ENCODE measurements at places on chromosomes 2 and 18. TPM values are rescaled to one million over a fixed set of nuclear protein-coding genes. Genes with fewer than 3 reads are reported as not detected.

- H3K36me3 ChIP-seq: no peaks in the 10 kb centered on the region
- DNase-seq: no peak
- H3K27me3 ChIP-seq: no peaks in the 10 kb centered on the region
- H3K4me3 ChIP-seq: no peak overlapping the region
Measured at GRCh38 chr2:166592750-166593149, 98.7 kb upstream of the SCN7A start.

Gene CREG2
- not detected for total RNA-seq

- H3K4me1 ChIP-seq: no peaks in the 10 kb centered on the region
- DNase-seq: no peak
- H3K27ac ChIP-seq: no peak overlapping the region
- H3K36me3 ChIP-seq: no peaks in the 10 kb centered on the region
Measured at GRCh38 chr2:196318517-196319377, 147.4 kb upstream of the STK17B start.

Gene AQP12B
- not detected for total RNA-seq

GRCh38 chr2:198702796-198703195, 754.9 kb downstream of the SATB2 start:
- no peak overlapping the region for H3K4me3 ChIP-seq
- no peaks in the 10 kb centered on the region for H3K4me1 ChIP-seq
- DNase-seq: no peak
- no peak overlapping the region for H3K27ac ChIP-seq
- no peaks in the 10 kb centered on the region for H3K36me3 ChIP-seq
- H3K27me3 ChIP-seq: no peaks in the 10 kb centered on the region

Gene SNRPD1
- total RNA-seq: 5.4 TPM

- no peak overlapping the region for H3K4me3 ChIP-seq
- H3K4me1 ChIP-seq: no peaks in the 10 kb centered on the region
- H3K27ac ChIP-seq: no peak overlapping the region
- no peak for DNase-seq
- H3K36me3 ChIP-seq: no peaks in the 10 kb centered on the region
- H3K27me3 ChIP-seq: no peaks in the 10 kb centered on the region
Measured at GRCh38 chr2:39902103-39902502, 123.0 kb upstream of the THUMPD2 start.

GRCh38 chr2:80531319-80531718, 226.8 kb upstream of the LRRTM1 start:
- no peaks in the 10 kb centered on the region for H3K36me3 ChIP-seq
- H3K27me3 ChIP-seq: no peaks in the 10 kb centered on the region
- no peak overlapping the region for H3K4me3 ChIP-seq
- no peaks in the 10 kb centered on the region for H3K4me1 ChIP-seq

Gene E2F6
- total RNA-seq: 10.9 TPM

DNA sequence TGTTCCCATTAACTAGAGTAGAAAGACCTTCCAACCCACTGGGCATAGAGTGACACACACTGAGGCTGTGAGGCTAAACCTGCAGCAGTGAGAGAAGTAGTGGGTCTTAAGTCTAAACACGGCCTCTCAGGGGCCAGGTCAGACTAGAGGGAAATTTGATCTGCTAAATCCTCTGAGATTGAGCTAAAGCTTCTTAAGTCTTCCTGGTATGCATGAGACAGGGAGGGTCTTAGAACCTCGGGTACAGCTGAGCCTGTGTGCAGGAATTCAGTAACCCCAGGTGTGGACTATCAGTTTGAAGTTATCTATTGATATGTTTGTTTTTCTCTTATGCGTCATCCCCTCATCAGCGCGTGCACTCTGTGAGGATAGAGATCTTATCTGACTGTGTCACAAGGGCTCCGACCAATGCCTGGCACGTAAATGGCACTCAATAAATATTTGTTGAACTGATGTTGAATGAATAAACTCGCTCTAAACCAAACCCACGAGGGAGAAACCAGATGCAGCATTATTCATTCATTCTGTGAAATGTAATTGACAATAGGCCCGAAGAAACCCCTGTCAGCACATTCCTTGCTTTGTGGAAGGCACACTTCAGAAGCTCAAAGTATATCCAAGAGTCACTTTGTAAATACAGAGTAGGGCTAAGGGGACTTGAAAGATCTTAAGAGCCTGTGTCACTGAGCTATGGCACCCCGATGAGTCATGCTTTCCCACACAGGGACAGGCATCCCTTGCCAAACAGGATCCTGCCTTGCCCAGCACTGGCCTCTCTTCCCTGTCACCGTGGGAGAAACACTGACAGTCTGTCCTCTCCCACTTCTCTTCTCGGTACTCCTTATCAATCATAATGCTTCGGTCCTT, 21.7 kb upstream of the RAB10 start:
- H3K27ac ChIP-seq: no peak overlapping the region
- H3K4me3 ChIP-seq: no peak overlapping the region
- peaks cover 7% of the 10 kb centered on the region for H3K4me1 ChIP-seq
- no peaks in the 10 kb centered on the region for H3K27me3 ChIP-seq
- H3K36me3 ChIP-seq: no peaks in the 10 kb centered on the region
- no peak for DNase-seq

- no peak overlapping the region for H3K4me3 ChIP-seq
- no peaks in the 10 kb centered on the region for H3K27me3 ChIP-seq
- no peak for DNase-seq
- no peaks in the 10 kb centered on the region for H3K36me3 ChIP-seq
Measured at GRCh38 chr2:172425336-172425735, 2.0 kb upstream of the ITGA6 start.

- no peak for DNase-seq
- H3K4me3 ChIP-seq: no peak overlapping the region
- no peaks in the 10 kb centered on the region for H3K27me3 ChIP-seq
- no peaks in the 10 kb centered on the region for H3K36me3 ChIP-seq
Measured at GRCh38 chr2:161078211-161078539, 82.1 kb upstream of the TANK start.

GRCh38 chr2:201448061-201448460, 3.2 kb downstream of the TRAK2 start:
- H3K4me1 ChIP-seq: peaks cover 14% of the 10 kb centered on the region
- H3K4me3 ChIP-seq: no peak overlapping the region
- H3K27ac ChIP-seq: no peak overlapping the region

DNA sequence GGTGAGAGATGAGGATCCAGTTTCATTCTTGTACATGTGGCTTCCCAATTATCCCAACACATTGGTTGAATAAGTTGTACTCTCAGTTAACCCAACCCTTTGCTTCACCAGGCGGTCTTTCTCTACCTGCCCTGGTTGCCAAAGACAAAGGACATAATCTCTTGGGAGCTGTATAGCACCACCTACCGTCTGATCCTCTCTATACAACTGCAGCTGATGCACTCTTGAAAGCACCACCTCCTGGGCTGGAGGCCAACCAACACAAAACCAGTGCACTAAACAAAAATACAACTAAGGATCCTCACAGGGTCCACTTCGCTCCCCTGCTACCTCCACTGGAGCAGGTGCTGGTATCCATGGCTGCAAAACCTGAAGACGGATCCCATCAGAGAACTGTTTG, 473.6 kb upstream of the NRXN1 start:
- no peak for DNase-seq
- H3K27me3 ChIP-seq: no peaks in the 10 kb centered on the region
- no peaks in the 10 kb centered on the region for H3K36me3 ChIP-seq

DNA sequence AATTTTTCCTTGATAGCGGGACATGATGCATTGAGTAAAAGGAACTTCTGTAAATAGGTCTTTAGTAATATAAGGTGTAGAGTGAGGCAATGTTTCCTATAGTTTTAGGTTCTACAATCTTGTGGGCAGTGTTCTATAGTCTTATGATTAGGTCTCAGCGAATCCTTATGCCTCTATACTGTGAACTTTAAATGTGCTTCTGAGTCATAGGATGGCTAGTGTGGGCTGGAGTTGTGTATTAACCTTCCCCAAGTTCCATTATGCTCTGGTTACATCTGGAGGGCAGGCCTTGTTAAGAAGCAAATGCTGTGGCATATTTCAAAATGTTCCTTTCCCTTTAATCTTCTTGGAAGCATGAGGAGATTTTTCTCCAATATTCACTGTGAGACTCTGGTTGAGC, 73.5 kb downstream of the ROCK2 start:
- no peaks in the 10 kb centered on the region for H3K4me1 ChIP-seq
- no peak for DNase-seq
- no peak overlapping the region for H3K4me3 ChIP-seq
- H3K27me3 ChIP-seq: no peaks in the 10 kb centered on the region
- no peak overlapping the region for H3K27ac ChIP-seq
- no peaks in the 10 kb centered on the region for H3K36me3 ChIP-seq

- H3K4me1 ChIP-seq: no peaks in the 10 kb centered on the region
- H3K36me3 ChIP-seq: no peaks in the 10 kb centered on the region
- DNase-seq: no peak
- no peak overlapping the region for H3K27ac ChIP-seq
Measured at GRCh38 chr2:181203412-181203811, 223.0 kb downstream of the UBE2E3 start.

DNA sequence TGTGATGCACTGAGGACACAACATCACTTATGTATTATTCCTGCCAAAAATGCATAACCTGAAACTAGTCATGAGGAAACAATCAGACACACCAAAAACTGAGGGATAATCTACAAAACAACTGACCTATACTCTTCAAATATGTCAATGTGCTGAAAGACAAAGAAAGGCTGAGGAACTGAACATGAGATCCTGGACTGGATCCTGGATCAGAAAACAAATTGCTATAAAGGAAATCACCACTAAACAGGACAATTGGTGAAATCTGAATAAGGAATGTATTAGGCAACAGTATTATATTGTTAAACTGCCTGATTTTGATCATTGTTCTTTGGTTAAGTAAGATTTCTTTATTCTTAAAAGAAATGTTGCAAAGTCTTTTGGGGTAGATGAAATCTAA, 28.8 kb downstream of the CUL3 start:
- no peak for DNase-seq
- peaks cover 9% of the 10 kb centered on the region for H3K4me1 ChIP-seq
- peaks cover 3% of the 10 kb centered on the region for H3K36me3 ChIP-seq
- no peak overlapping the region for H3K27ac ChIP-seq
- H3K4me3 ChIP-seq: no peak overlapping the region

- no peak for DNase-seq
- no peak overlapping the region for H3K27ac ChIP-seq
- H3K4me3 ChIP-seq: no peak overlapping the region
- H3K4me1 ChIP-seq: no peaks in the 10 kb centered on the region
- no peaks in the 10 kb centered on the region for H3K36me3 ChIP-seq
Measured at GRCh38 chr2:15971351-15971750, 31.0 kb downstream of the MYCN start.

GRCh38 chr18:10086458-10087210, 172.8 kb downstream of the VAPA start:
- H3K4me3 ChIP-seq: no peak overlapping the region
- no peak for DNase-seq
- H3K27me3 ChIP-seq: no peaks in the 10 kb centered on the region

DNA sequence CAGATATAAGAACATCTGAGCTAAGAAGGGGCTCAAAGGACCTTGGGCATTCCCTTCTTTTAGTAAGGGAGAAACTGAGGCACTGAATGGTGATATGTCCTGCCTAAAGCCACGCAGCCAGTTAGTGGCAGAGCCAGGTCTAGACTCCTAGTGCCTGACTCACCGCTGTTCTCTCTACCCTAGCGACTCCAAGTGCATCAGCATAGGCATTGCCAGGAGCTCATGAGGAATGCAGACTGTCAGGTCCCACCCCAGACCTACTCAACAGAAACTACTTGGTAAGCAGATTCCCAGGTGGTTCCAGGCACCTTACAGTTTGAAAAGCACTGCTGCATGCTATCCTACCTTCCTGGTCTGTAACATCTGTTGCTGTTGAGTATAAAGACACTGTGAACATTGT, 158.9 kb downstream of the MSH2 start:
- H3K4me3 ChIP-seq: no peak overlapping the region
- H3K4me1 ChIP-seq: no peaks in the 10 kb centered on the region
- DNase-seq: no peak
- no peak overlapping the region for H3K27ac ChIP-seq

DNA sequence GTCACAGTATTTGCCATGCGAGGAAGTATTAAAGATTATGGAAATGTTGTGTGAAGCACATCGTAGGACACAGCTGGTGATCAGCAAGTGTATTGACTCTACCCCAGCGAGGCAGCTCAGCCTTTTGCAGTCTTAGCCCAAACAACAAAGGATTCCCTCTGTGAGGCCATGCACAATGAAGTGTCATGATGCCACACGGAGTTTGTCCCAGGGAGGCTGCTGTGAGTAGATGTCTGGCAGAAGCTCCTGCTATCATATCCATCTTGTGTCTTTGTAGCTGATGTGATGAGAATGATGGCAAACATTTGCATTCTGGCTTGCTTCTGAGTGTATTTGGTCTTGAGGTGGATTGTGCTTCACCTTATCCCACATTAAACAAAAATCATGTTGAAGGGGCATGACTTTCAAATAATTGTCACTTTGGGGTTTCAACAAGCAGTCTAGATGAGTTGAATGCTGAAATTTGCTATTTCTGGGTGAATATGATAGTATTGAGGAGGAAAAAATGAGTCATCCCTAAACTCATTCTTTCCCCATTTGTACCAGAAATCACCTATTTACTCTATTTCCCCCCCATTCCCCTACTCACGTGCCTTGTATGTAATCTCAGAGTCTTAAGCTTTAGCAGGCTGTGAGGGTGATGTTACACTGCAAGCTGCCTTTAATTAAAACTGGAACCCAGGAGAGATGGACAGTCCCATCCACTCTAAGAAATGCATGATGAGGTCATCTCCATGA, 273.5 kb downstream of the RNF144A start:
- no peak for DNase-seq
- no peaks in the 10 kb centered on the region for H3K4me1 ChIP-seq
- H3K27ac ChIP-seq: no peak overlapping the region
- no peaks in the 10 kb centered on the region for H3K36me3 ChIP-seq
- H3K27me3 ChIP-seq: no peaks in the 10 kb centered on the region

Gene HOXD12
- not detected for total RNA-seq

Gene ASB18
- not detected for total RNA-seq

GRCh38 chr2:69138247-69138772, 125.3 kb downstream of the ANTXR1 start:
- H3K27me3 ChIP-seq: no peaks in the 10 kb centered on the region
- H3K27ac ChIP-seq: no peak overlapping the region
- H3K36me3 ChIP-seq: no peaks in the 10 kb centered on the region

Gene MARS2
- total RNA-seq: 8.0 TPM

Gene CFAP65
- total RNA-seq: not detected

DNA sequence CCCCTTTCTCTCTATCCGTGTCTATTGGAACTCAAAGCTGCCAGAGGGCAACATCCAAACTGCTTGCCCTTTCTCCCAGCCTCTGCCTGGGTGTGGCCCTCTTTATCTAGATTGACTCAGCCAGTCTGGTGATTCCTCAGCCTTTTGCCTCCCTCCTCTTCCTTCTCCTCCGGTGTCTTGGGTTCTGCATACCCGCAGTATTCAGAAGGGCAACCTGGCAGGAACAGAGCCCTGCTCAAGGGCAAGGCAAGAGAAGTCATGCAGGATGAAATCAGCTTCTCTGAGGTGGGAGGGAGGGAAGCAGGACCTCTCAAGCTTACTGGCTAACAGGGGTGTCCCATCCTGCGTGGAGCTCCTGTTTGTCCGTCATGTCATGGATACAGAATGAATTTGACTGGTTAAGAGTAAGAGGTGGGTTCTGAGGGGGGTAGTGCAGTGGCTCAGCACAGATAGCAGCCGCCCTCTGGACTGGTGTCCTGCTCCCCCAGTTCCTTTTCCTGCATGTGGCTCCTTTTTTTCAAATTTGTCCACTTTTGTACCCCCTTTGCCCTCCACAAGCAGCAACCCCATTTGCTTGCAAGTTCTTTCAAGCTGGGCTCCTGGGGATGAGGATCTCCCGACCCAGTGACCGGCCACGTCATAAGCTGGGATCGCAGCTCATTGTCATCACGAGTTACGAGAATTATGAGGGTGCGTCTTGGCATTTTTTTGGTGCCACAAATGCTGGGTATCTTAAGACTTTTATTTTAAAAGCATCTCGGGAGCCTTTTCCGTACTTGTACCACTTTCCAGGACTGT, 154.1 kb downstream of the FHOD3 start:
- H3K4me1 ChIP-seq: no peaks in the 10 kb centered on the region
- H3K27ac ChIP-seq: no peak overlapping the region
- no peak for DNase-seq
- no peaks in the 10 kb centered on the region for H3K36me3 ChIP-seq
- H3K27me3 ChIP-seq: no peaks in the 10 kb centered on the region

Gene NPPC
- not detected for total RNA-seq

All from tibial nerve (tissue), 4 donors.